HS-5 (cell line): ENCODE measurements at places on chromosomes 11 and 22.

GRCh38 chr11:112016765-112017376 lies 8.3 kb upstream of the DLAT start:
- DNase-seq, result peak; percentile 47

DNA sequence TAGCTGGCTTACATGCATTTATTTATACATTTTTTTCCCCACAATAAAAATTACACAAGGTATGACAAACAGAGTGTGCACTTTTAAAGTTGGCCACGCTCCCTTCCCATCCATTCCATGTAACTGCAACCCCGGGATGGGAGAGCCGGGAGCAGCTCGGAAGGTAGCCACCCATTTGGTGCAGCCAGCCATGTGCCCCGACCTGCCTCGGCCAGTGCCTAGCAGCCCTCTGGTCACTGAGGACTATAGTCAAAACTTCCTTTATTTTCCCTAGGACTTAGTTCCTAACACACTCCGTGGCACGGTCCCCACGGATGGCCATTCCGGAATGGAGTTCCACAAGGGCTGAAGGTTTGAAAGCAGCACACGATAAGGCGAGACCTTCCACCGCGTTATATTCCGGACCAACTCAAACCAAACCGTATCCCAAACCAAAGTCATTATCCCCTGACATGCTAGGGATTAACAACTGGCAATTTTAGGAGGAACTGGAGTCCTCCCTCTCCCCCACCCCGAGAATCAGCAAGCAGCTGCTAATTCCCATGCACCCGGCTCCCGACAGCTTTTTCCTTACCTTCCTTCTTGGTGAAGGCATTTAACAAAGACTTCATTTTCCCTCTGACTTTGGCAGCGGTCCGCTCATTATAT lies 426.4 kb downstream of the SHANK2 start:
- DNase-seq, result no peak

- DNase-seq, result peak; percentile 11
Observed at GRCh38 chr11:77249427-77249826, 52.1 kb downstream of the GDPD4 start.

DNA sequence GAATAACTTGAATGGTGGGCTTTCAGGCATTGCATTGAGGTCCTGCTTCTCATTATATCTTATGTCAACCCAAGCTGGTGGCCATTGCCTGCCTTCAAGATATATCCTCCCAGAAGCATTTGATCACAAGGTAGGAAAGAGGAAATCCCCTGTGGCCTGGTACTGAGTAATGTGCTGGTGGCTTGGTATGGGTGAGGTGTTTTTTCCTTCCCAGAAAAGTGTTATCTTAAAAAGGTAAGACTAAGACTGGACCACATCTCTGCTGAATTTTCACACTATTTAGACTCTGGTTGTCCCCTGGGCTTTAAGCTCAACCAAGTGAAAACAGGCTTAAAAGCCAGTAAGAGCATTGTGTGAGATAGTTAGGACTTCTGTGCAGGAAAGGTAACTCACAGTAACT lies 3.7 kb downstream of the INSC start:
- no peak for DNase-seq

DNA sequence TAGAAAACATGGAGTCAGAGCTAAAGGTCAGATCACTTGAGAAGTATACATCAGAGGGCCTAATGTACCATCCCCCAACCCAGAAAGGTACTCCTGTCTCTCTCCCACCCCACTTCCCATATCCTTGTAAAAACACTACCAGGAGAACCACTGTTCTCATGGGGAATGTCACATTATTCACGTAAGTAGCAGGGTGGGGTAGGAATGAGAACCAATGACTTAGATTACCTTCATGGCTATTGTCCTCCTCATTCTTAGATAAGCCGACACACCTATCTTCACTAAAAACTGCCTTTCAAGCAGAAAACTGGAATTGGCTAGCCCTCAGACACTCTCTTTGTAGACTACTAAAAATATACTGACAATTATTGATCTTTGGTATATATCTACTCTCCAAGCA lies 63.6 kb downstream of the CEP57 start:
- no peak for DNase-seq

DNA sequence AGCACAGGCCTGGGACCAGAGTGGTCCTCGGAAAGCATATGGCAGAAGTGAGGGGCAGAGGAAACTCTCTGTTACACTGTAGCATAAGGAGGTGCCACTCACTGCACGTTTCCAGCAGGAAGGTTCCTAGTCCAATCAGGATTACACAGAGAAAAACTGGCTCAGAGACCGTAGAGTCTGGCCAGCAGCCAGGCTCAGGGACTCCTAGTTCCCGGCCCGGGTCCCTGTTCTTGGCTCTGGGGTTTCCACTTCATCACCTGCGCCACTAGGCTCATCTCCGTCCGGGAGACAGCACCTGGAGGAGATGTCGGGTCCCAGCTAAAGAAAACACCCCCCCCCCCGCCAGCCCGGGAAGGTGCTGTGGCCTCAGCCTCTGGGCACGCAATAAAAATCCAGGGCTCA lies 1.1 kb downstream of the TTLL12 start:
- DNase-seq, result no peak

DNA sequence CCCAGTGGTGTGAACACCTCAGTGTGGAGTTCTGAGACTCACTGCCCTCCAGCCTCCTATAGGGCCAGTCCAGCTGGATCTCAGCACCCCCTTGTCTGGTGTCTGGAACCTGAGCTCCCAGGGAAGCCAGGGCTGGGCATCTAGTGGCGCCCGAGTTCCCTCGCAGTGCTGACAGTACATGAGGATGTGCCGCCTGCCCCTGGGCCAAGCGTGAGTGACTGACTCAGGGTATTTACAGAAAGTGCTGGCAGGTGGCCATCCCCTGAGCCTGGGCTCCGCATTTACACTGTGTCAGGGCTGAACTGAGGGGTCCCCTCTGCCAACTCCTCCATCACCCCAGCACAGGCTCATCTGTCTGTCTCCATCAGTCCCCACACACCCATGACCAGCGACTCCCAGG lies 185.3 kb downstream of the BRD1 start:
- DNase-seq, result no peak

DNA sequence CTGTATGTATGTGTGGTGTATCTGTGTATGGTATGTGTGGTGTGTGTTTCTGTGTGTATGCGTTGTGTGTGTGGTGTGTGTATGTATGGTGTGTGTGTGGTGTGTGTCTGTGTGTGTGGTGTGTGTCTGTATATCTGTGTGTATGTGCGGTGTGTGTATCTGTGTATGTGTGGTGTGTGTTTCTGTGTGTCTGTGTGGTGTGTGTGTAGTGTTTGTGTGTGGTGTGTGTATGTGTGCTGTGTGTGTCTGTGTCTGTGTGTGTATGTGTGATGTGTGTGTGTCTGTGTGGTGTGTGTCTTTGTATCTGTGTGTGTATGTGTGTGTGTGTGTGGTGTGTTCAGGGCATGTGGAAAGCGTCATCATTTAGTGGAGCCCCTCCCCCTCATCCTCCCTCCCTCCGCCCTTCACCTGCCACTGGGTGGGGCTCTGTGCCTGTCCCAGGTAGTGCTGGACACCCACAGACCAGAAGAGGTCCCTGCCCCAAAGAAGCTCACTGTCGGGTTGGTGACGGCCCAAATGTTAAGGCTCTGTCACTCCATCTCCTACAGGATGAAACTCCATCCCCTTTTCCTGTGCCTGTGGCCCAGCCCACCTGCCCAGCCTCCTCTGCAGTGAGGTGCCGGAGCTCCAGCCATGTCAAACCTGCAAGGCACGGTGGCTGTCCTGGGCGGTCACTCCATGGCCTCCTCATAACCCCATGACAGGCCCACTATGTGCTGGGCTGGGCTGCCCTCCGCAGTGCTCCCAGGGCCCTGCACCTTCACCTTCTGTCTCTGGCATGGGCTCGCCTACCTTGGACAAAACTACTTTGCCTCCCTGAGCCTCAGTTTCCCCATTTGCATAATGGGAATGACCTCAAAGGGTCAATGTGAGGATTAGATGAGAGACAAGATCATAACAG lies 23.4 kb upstream of the SHISAL1 start:
- no peak for DNase-seq

- no peak for DNase-seq
Observed at GRCh38 chr11:67517784-67518552, 5.3 kb downstream of the CABP2 start.

- no peak for DNase-seq
Observed at GRCh38 chr22:27404441-27404840, 397.1 kb downstream of the MN1 start.

- DNase-seq, result no peak
Observed at GRCh38 chr11:83249445-83249844, 36.7 kb downstream of the CCDC90B start.

DNA sequence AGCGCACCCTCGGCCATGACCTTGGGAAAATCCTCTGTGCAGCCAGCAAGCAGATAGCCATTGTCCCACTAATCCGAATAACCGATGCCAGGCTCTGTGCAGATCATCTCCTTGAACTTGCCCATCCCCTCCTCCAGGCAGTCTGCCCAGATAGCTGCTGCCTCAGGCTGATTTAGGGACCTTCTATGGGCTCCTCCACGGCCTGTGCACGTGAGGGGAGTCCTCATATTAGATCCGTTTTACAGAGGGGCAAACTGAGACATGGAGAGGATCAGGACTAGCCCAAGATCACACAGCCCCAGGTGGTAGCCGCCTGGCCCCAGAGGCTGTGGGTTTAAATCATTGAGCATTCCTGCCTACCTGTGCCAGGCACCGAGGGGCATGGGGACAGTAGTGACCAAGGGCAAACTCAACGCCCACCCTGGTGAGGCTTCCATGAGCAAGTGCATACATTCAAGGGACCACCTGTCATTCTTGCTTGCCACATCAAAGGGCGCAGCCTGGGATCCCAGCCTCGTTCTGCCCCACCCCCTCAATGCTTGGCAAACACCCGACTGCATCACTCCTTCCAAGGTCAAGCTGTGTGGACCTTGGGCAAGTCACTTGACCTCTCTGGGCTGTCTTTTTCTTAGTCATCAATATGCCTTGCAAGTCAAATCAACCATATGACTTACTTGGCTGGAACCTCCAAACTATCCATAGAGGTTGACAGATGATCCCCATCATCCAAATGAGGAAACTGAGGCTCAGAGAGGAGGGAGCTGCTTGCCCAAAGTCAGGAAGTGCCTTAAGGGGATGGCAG lies 131.6 kb downstream of the MN1 start:
- DNase-seq, result no peak

DNA sequence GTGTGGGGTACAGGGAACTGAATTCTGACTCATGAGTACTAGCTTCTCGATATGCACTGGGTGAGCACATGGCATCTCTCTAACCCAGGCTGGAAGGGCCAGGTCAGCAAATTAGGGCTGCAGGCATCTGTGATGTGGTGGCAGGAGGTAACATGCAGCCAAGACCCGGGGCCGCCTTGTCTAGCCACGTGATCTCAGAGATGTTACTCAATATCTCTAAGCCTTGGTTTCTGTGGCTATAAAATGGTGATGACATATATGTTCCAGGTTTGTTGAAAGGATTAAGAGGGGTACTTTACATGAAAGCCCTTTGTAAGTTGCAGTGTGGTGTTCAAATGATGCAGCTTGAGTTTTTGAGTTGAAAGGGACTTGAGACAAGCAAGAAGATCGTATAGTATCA lies 3.2 kb downstream of the ST14 start:
- no peak for DNase-seq

GRCh38 chr11:76560219-76560618 lies 110.3 kb downstream of the LRRC32 start:
- peak; percentile 18 for DNase-seq

DNA sequence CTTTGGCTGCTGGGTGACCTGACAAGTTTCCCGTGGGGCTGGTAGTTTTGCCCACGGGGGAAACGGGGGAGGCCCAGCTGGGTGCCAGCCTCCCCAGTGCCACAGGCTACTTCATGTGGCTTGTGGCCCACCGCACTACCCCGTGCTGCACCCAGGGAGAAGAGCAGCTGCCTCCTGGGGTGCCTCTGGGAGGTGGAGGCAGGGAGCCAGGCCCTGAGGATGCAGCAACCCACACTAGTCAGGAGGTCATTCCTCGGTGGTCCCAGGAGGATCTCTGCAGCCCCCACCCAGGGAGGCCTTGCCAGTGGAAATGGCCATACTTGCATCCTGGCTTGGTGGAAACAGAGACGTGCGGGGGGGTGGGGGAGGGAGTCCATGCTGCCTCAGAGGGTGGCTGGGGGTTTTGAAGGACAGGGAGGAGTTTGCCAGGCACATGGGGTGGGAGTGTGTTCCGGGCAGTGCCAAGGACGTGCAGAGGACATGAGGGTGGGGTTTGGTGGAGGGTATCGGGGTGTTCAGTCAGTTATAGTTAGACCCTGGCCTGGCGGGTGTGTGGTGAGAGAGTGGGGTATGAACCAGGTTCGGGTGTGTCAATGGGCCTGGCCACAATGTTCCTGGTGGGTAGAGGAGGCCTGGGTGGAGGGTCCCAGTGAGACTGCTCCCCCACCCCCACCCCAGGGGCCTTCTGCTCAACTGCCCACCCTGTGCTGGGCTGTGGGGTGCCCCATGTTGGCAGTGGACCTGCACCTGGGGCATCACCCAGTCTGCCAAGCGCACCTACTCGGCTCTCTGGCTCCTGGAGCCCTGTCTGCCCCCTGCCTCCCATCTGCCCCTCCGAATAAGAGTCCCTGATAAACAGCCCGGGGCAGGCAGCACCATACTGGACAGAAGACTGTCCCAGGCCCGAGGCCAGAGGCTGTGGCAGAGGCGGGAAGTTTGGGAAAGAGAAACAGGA lies 3.8 kb downstream of the PIM3 start:
- no peak for DNase-seq

DNA sequence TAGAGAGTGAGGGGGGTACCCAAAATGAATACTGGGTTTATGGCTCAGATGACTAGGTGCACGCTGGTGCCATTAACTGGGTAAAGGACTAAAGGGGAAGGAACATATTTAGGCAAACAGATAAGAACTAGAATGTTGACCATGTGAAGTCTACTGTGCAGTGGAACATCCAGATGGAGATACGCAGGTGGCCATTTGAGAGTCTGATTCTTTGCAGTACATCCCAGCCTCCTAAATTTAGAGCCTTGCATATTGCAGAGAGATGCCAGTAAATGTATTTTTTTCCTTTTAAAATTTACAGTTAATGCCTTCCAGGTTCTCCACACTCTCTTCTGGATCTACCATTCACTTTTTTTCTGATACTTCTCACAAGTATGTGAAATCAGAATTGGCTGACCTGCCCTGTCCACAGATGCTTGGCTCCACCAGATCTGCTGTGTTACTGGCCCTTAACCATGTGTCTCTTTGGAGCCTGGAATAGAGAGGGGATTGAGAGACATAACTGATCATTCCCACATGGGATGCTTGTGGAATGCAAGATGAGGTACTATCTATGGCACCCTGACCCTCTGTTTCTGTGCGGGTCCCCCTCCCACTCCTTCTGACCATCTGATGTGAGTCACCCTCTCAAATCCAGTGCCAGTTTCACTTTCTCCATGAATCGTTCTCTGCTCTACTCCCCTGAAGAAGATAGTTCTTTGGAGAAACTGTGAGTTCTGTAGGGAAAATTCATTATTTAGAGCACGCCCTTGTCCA lies 77.0 kb upstream of the NCAM1 start:
- DNase-seq, result peak; percentile 11

GRCh38 chr11:69298267-69299022 lies 4.5 kb downstream of the MYEOV start:
- peak; percentile 80 for DNase-seq

GRCh38 chr22:34198976-34199375 lies 278.7 kb upstream of the LARGE1 start:
- DNase-seq, result no peak

DNA sequence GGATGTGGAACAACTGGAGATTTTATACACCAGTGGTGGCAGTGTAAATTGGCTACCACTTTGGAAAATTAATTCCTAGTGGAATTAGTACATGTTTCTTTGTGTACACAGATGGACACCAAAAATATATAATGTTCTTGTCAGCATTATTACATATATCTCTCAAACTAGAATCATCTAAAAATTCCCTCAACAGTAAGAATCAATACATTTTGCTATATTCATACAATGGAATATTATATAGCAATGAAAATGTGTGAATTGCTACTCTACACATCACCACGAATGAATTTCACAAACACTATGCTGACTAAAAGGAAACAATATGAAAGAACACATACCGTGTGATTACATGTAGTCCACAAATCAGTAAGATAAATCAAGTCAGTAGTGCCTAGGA lies 33.9 kb downstream of the CCDC90B start:
- DNase-seq, result no peak
